Hematopoietic multipotent progenitor cell (in vitro differentiated cells): ENCODE measurements at places on chromosomes 6 and 20.

- DNase-seq, result no peak
Measured at GRCh38 chr6:14727494-14728395, 518.1 kb upstream of the JARID2 start.

GRCh38 chr6:12832226-12832735 lies 115.7 kb downstream of the PHACTR1 start:
- peak; percentile 56 for DNase-seq

DNA sequence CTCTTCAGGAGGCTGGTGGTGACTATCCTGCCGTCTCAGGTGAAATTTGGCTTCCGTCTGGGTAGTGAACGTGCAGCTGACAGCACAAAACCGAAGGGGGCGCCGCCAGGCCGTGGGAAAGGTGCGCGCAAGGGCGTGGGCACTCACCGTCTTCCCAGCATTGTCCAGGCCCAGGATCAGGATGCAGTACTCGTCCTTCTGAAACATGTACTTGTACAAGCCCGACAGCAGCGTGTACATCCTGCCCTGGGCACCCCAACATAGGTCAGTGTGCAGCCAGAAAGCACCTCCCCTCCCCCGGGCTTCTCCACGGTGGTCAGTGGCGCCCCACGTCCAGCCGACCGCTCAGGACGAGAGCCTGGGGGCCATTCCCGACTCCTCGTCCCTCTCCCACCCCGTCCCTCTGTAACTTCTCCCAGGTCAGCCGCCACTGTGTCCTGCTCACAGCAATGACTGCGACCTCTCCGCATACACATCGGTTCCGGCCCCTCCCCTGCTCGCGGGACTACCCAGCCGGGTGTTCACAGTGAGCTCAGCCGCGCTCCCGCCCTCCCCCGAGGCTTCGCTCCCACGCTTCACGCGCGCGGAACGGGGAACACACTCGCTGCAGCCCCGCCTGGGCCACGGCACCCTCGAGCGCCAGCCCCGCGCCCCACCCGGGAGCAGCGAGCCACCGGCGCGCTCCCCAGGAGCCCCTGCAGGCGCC lies 771 bp downstream of the ARFRP1 start:
- peak; percentile 45 for DNase-seq

DNA sequence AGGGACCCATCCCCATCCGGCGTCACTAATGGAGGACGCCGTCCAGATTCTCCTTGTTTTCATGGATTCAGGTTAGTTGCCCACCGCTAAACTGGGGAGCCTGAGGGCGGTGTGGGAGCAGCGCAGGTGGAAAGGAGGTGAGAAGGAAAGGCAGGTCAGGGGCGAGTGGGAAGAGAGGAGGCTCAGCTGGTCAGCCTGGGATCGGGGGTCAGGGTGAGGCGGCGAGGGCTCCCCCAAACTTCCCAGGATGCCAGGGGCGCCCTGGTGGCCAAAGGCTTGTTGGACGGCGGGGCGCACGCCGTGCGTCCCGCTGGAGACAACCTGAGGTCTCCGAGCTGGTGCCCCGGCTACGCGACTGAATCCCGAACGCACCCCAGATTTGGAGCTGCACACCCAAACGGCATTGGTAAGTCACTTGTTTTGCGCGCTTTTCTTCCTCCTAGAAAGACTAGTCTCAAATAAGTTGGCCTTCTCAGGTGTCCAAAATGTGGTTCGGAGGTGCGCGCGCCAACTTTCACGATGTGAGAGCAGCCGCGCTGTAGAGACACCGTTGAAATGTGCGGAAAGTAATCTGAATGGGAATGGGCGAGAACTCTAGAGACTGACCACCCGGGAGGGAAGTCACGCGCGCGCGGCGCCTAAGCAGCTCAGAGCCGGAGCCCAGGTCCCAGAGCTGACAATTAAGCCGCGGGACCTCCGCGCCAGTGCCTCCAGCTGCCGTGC lies 9.7 kb downstream of the GNAS-AS1 start:
- no peak for DNase-seq

DNA sequence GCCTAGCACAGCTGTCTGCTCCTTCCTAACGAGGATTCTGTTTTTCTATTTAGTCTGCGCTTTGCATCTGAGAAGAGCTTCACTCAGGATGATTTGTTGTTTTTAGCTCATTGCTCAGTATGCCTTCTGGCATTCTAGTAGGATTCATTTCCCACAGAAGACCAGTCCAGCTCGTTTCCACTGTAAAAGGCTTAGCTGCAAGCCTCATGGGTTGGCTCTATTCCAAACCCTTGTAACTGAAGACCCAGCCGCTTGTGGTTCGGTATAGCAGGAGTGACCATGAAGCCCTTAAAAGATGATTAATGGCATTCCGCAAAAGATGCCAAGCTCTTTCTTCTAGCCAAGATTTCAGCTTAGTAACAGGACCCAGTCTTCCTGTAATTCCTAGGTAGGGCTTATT lies 7.2 kb downstream of the ADGRF1 start:
- peak; percentile 35 for DNase-seq

DNA sequence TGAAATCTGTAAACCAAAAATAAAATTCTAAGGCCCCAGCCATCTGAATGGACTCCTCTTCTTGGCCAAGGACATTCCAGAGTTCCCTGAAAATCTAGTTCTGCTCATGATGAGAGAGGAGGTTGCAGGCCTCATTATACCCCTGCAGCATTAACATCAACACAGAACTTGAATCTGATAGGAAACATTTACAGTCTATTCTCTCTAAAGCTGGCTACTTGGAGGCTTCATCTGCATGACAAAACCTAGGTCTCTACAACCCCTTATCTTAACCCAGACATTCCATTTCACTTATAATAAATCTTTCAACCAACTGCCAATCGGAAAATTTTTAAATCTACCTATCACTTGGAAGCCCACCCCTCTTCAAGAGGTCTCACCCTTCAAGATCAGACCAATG lies 15.7 kb downstream of the RTN4IP1 start:
- DNase-seq, result no peak

GRCh38 chr6:140970485-140970884 lies 1162.2 kb upstream of the GJE1 start:
- DNase-seq, result no peak

DNA sequence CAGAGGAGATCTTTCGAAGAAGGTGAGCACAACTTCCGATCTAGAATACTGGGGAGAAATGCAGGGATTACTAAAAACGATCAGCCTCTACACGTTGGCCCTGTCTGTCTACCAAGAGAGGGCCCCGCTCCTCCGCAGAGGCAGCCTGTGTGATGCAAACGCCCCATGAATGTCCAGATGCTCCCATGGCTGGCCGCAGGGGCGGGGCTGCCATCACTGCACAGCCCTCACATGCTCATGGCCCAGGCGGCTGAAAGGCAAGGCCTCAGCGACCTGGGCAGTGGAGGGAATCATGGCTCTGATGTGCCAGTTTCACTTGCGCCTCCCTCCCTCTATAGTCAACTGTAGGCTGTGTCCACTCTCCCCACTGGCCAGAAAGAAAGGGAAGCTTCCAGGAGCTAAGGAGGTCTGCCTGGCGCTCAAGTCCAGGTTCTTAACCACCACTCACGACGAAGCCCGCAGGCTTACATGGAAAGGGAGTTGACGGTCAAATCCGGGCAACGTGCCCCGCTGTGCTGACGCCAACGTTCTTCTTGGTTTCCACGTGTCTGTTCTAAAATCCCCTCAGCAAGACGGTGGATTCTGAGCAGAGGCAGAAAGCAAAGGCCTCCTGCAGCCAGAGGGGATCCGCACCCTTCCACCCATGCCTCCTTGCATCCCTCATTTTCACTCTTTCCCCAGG lies 14.2 kb downstream of the PXDC1 start:
- DNase-seq, result no peak

DNA sequence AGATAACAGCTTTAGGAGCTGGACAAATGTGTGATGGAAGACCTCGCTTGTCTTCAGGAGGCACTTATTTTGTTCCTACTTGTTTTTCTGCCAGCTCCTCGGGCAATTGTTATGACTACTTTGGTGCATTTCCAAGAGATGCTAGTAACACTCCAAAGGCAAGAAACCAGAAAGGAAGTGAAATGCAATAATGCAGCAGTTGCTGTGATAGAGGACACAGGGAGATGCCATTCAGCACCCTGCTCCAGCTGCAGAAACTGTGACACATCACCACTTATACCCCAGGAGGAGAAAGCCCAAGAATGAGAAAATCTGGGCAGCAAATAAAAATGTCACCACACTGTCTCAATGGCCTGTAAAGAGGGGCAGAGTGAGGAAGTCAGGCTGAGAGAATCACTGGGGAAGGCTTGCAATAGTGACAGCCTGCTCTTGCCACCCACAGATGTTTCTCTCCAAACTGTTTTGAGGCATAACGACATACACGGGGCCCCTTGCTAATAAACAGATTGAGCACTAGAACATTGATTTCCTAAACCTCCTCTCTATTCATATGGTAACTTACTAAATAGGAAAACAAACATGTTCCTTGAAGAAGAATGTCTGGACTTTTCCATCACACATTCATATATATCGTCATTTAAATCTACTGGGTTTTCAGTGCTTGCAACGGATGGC lies 231.0 kb upstream of the PRND start:
- DNase-seq, result no peak

DNA sequence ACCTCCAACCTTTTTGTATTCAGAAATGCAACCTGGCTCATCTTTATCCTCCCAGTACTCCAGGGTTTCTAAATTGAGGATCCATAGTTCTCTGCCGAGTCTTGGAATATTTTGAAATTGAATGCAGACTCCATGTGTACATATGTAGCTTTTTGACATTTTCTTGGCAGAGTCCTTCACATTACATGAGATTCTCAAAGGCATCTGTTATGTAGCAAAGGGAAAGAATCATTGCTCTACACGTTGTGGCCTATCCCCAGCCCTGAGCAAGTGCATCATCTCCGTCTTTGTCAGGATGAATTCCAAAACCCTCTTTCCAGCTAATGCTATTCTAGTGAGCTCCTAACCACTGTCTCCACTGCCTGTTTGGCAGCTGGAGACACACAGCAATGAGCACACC lies 742.9 kb downstream of the DHX35 start:
- DNase-seq, result no peak

GRCh38 chr6:148502083-148502772 lies 159.6 kb downstream of the SASH1 start:
- DNase-seq, result no peak

DNA sequence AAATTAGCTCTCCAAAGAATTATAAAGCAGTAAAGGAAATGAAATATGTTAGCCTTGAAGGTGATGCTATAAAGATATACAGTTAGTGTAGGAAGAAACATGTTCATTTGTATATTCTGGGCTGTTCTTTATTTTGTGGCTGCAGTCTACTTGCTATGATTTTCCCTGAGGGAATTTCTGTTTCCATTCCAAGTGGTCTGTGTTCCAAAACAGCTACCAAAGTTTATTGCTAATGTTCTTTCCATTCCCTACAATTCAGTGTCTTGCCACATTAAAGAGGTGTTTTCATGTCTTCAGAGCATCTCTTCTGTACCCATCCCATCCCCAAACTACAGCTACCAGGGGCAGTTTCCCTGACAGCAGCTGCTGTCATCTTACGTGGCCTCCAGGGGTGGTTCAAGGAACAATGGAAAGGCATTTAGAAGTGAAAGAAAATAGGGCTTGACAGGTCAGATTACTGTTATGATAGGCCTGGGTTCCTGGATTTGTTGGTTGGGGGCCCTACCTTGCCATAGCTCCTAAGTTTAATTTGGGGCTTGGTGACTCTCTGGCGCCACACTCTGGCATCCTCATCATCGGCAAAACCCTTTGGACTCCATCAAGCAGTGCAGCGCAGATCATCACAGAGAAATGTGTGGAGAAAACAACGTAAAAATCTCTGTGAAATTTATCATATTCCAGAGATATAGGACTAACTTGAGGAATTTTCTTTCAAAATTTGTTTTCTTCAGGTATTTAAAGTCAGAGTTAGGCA lies 33.8 kb upstream of the AIG1 start:
- peak; percentile 13 for DNase-seq

DNA sequence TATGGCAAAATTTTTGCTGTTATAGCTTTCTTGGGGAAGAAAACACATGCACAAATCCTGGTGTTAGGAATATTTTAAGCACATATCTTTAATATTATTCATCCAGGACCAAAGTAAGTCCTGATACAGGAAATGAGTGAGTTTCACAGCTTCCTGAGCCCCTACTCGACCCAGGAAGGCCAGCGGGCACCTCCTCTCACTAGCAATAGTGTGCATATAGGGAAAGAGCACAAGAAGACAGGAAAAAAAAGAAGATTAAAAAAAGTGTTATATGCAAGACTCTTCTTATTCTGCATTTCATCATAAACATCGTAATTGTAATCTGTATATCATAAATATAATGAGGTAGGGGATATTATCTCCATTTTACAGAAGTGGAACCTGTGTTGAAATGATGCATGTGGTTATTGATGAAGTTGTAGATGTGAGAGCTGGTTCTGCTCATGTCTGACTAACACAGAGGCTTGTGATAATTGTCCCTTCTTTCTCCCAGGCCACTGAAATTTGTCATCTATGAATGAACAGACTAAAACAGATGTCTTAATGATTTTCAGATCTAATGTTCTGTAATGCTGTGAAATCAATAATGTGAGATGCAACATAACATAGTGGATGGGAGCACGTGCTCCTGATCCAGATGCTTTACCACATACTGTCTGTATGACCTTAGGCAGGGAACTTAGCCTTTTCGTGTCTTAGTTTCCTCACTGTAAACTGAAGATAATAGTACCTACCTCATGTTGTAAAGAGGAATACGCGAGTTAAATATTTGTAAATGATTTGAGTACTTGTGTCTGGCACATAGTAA lies 101.2 kb downstream of the MYO6 start:
- no peak for DNase-seq

- no peak for DNase-seq
Measured at GRCh38 chr20:9829835-9830234, 9.0 kb downstream of the PAK5 start.

GRCh38 chr6:105921781-105922180 lies 164.4 kb upstream of the PRDM1 start:
- no peak for DNase-seq

GRCh38 chr20:23032056-23032749 lies 2.9 kb upstream of the SSTR4 start:
- DNase-seq, result no peak

DNA sequence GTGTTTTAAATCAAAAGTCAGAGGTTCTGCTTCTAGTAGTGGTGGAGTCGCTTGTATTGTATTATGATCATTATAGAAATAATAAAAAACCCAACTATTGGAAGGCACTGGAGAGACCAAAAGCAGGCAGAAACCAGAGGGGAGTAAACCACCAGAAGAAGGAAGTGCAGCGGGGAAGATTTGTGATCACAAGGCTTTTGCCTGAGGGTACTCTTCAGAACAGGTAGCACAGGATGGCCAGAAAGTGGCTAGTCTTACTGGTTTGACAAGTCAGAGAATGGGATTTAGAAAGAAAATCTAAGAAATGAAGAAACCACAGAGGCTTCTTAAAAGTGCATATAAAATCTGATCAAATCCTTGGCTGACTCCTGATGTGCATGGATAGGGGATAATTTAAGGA lies 24.0 kb downstream of the MAPK13 start:
- DNase-seq, result no peak
